AG10803 (cell line): ENCODE measurements at places on chromosomes 12 and 14.
A peak's percentile ranks its signal among the peaks of the same experiment; 100 is the strongest.

GRCh38 chr14:71642715-71643114, 289.5 kb upstream of the RGS6 start:
- no peak for DNase-seq

GRCh38 chr14:53350429-53350828, 197.3 kb upstream of the DDHD1 start:
- no peak for DNase-seq

DNA sequence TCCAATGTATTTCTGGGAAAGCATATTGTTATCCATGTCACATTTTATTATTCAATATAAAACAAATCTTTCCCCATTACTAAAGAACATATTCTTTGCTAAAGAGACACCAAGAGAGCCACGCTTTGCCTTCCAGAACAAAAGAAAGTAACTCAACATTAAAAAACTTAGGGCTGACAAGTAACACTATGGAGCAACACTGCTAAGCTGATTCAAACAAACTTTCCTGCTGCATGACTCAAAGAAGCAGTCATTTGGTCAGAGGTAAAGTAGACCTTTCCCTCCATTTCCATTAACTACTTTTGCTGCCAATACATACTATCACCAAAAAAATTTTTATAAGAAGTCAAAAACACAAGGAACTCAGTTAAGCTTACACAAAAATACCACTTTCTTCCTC, 83.0 kb downstream of the DENND5B start:
- no peak for DNase-seq

DNA sequence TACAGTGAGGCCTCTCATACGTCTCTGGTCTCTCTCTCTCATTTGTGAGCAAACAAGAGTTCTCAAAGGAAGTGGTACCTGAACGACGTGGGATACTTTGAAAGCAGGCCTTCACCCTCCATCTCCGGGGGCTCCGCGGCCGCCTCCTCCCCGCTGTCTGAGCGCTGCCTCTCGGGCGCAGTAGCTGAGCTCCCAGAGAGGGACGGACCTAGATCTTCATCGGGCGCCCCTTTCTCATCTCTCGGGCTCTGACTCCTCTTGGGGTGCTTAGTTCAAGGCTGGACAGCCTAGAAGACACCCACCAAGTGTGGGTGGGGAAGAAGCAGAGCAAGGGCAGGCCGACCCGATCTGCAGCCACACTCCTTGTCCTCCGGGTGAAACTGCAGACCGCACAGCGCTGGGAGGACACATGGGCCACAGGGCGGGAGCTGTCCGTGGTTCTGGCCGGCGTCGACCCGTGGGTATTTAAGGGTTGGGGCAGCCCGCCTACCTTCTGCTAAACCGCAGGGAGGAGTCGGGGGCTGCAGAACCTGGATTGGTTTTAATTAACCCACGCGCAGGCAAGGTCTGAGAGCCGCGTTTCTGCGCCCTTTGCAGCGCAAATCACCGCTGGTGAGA, 92.7 kb downstream of the PAH start:
- DNase-seq = peak; percentile 27

GRCh38 chr12:98752726-98753125, 107.6 kb downstream of the APAF1 start:
- DNase-seq = peak; percentile 63

DNA sequence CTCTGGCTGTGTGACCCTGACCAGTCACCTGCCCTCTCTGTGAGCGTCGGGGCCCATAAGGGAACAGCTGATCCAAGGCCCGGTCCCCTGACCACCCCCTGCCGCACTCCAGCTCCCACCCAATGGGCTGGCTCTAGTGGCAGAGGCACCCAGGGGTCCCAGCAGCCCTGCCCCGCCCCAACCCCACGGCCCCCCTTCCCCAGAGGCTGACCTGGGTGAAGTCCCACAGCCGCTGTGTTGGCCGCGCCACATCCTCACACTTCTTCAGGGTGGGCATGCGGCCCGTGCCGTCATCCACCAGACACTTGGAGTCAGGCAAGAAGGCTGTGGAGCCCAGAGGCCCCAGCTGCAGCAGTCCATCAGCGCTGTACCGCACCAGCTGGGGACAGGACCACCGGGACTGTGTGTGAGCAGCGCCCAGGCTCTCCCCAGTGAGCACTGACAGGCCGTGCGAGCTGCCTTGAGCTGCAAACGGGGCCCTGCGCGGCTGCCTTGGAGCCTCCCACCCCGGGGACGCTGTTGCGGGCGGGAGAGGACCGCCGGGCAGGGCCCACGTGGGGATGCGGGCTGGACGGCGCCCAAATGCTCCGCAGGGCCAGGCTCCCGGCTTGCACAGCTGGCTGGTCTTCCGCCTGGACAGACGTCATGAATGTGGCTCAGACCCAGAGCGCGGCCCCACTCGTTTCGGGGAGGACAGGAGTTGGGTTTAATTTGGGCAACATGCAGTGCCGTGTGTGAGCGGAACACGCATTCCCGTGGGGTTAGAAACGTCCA, 53.5 kb downstream of the NOC4L start:
- DNase-seq = no peak

DNA sequence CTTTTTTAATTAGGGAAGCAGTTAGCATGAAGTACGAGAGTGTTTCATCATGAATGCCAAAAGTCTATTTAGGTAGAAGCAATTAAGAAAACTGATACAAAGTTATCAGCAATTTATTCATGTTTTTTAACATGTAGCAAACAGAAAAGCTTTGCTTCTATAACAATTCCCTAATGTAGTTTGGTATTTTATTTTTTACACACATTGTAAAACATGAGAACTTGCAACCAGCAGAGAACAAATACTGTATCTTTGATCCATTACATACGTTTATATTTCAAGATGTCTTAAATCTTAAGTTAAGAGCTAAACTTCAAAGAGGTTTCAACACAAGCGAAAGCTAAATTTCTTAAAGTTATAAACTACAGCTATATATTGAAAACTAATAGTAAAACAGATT, 39.3 kb downstream of the MED13L start:
- no peak for DNase-seq

GRCh38 chr14:97866664-97867063, 1069.5 kb downstream of the VRK1 start:
- no peak for DNase-seq

- no peak for DNase-seq
Observed at GRCh38 chr14:68553311-68553710, 239.6 kb downstream of the ZFP36L1 start.

DNA sequence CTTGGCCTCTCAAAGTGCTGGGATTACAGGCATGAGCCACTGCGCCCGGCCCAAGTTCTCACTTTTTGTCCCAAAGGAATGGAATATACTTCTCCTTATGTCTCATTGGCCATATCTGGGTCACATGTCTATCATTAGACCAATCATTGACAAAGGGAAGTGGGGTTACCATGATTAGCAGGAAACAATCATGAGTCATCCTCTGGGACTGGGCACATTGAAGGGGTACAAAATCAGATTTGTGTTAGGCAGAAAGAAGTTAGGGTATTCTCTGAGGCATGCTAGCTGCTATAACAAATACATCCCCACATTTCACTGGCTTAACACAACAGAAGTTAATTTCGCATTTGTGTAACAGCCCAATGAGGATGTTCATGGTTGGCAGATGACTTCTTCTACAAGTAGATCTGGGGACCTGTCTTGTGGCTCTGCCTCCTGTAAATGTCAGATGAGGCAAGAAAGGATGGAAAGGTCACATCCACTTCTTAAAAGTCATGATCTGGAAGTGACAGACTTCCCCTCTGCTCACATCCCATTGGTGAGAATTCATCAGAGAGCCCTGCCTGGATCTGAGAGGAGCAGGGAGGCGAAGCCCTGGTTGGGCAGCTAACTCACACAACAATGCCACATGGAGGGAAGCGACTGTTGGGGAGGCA, 3.1 kb downstream of the CCDC63 start:
- no peak for DNase-seq

GRCh38 chr12:3256103-3256631, 179.0 kb downstream of the TSPAN9 start:
- DNase-seq = no peak

DNA sequence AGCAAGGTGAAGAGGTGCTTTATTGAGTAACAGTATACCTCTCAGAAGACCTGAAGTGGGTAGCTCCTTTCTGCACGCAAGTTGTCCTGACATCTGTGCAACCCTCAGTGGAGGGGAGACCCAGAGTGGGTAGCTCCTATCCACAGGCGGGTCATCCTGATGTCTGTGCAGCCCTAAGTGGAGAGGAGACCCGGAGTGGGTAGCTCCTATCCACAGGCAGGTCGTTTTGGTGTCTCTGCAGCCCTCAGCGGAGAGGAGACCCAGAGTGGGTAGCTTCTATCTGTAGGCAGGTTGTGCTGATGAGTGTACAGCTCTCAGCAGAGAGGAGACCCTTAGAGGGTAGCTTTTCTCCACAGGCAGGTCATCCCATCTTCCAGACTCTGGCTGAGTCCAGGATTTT, 45.1 kb upstream of the PRPF39 start:
- no peak for DNase-seq

GRCh38 chr12:122250047-122250446, 16.2 kb downstream of the VPS33A start:
- DNase-seq = no peak

DNA sequence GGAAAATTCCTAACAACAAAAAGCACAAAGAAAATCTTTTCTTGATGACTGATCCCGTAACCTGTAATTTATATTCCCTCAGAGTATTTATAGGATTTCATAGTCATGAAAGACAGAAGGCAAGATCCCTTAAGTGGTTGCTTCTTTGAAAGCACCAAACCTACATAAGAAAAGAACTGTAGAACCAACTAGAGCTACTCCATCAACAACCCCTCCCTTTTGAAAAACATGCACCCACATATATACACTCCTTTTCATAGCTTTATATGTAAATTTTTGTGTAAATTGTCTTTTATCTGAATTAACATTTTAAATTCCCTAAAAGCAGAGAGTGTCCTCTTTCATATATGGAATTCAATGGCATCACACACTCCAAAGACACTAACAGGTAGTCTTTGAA, 215.3 kb downstream of the CEP128 start:
- DNase-seq = no peak

GRCh38 chr14:77007975-77008421, 20.5 kb downstream of the IRF2BPL start:
- no peak for DNase-seq

GRCh38 chr14:105326891-105327694, 12.5 kb downstream of the PACS2 start:
- DNase-seq = no peak

GRCh38 chr14:36113341-36113740, 63.2 kb downstream of the PTCSC3 start:
- DNase-seq = no peak

- DNase-seq = peak; percentile 94
Observed at GRCh38 chr14:53032161-53032803, 81.4 kb upstream of the FERMT2 start.

DNA sequence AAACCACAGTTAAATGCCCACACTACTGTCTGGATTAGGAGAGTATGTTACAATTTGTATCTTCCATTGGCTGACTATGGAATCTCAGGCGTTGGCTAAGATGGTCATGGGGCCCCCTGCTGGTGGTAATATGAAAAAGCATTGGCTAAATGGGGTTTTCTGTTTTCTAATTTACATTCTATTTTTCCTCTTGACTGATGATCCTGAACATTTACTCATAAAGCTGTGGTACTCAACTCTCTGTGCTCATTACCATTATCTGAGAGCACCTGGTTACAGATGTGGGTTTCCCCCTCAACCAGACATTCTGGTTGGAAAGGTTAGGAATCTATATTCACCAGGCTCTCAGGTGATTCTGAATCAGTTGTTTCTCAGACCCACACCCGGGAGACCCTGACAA, 64.8 kb downstream of the WSCD2 start:
- DNase-seq = peak; percentile 17

DNA sequence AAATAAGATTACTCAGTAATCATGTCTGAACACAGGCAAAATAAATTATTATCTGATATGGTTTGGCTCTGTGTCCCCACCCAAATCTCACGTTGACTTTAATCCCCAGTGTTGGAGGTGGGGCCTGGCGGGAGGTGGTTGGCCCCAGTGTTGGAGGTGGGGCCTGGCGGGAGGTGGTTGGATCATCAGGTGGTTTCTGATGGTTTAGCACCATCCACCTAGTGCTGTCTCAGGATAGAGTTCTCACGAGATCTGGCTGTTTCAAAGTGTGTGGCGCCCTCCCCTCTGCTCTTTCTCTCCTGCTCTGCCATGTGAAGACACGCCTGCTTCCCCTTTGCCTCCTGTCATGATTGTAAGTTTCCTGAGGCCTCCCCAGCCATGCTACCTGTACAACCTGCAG, 18.1 kb downstream of the DHRS2 start:
- no peak for DNase-seq

- DNase-seq = peak; percentile 88
Observed at GRCh38 chr12:18998343-18999261, 130.9 kb upstream of the PLEKHA5 start.

DNA sequence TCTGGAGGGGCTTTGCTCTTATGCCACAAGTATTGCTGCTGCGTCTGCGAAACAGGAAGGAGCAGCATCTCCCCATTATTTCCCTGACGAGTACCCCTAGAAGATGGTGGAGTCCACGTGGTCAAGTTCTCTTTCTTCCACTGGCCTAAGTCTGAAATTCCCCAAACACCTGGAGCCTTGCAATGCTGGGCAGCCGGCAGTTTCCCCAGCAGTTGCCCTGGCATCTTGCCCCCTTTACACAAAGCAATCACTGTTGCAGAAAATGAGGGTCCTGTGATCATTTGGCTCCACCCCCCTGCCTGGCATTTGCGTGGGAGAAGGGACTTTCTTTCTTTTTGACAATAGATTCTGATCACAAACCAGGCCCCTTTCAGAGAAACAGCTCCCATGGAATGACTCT, 56.9 kb downstream of the FOS start:
- DNase-seq = no peak

DNA sequence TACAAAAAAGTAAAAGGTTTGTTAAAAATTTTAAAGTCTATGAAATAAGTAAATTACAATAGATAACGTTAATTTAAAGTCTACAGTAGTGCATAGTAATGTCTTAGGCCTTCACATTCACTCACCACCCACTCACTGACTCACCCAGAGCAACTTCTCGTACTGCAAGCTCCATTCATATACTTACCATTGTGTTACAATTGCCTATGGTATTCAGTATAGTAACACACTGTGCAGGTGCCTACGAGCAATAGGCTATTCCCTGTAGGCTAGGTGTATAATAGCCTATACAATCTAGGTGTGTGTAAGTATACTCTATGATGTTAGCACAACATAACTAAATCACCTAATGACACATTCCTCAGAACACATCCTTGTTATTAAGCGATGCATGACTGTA, 435.3 kb upstream of the TMTC1 start:
- no peak for DNase-seq

DNA sequence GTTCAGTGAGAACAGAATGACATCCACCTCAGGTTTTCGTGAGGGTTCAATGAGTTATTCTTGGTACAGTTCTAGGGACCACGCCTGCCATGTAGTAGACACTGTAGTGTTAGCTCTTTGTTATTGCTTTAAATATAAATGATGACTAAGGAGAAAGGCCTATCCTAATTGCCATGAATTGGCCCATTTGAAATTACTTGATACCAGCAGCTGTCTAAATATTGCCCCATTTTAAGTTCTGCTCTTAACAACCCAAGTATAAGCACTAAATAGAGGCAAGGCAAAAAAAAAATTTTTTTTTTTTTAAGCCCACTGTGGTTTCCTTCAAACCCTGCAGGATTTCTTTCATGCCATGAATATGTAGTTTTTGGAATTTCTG, 84.5 kb downstream of the BORCS5 start:
- no peak for DNase-seq
